Activated naive CD4-positive, alpha-beta T cell treated with Interleukin-2 at 50 U/mL for 16 hours (primary cell): ENCODE measurements at places on chromosomes 3 and 15.

DNA sequence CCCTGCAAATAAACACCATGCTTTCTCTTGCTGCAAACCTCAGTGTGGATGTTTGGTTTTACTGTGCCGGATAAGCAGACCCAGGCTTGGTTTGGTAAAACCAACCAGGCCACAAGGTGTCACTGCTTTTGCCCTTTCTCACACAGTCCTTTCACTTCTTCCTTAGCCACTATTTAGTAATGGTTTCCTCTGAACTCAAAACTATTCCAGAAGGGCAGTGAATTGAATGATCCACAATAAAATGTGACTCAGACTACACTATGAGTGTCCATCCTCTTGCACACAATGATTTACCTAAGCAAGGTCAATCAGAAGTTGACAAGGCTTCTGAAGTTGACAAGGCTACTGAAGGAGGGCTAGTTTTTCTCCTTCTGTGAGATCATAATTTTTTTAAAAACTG lies 552.4 kb upstream of the CCDC54 start:
- DNase-seq = no peak

DNA sequence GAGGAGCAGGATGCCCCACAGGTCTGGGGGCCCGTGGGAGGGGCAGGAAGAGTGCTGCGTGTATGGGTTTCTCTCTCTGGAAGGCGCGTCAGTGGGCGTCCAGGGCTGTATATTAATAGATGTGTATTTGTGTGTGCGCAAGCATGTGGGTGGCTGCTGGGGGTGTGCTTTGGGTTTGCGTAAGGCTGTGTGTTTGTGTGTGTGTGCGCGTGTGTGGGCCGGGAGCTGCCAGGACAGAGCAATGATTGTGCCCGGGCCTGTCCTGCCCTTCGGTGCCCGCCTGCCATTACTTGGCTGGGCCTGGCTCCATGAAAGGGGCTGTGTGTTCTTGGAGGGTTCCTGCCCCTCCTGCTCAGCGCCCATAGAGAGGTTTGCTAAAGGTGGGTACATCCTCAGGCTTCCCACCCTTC lies 16.3 kb downstream of the CSPG4 start:
- no peak for DNase-seq

DNA sequence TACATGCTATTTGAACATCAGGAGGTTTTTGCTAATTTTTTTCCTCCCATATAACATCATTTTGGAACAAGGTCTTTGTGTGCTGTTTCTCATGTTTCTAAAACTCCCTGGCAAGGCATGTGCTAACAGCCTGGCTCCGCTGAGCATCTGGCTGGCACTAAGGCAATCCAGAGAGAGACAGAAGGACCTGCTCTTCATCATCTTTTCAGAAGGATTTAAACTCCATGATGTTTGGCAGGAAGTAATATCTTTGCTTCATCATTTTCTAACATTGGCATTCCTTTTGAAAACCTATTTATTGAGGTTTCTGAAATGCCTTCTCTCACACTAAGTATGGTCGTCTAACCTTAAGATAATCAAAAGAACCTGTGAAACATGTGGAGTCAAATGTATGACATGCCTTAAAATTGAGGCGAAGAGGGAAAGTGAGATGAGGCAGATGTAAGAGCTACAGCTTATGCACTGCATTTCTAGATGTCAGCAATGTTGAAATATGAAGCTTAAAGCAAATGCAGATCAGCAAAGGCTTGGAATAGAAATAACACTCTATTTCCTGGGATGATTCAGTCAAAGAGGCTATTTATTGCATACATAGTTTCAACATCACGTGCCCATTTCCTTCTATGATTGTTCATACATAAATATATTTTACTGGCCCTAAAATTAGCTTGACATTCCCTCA lies 592.0 kb downstream of the ZNF385D start:
- DNase-seq = no peak

GRCh38 chr15:85764649-85765277 lies 30.0 kb downstream of the KLHL25 start:
- DNase-seq = no peak

DNA sequence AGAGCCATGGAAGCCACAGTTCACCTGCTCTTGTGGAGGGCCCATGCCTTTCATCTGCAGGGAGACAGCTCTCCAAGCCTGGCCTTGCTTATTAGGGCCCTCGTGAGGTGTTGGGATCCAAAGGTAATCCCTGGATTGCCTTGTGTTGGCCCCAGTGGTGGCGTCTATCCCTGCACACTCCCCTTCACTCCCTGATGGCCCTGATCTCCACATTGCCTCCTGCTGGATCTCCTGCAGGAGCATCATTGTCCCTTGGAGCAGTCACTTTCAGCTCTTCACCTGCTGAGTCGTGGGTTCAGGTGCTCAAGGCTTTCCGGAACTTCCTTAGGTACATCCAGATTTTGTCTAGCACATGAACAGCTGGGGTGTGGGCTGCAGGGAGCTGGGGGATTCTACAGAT lies 7.0 kb downstream of the PPCDC start:
- no peak for DNase-seq

DNA sequence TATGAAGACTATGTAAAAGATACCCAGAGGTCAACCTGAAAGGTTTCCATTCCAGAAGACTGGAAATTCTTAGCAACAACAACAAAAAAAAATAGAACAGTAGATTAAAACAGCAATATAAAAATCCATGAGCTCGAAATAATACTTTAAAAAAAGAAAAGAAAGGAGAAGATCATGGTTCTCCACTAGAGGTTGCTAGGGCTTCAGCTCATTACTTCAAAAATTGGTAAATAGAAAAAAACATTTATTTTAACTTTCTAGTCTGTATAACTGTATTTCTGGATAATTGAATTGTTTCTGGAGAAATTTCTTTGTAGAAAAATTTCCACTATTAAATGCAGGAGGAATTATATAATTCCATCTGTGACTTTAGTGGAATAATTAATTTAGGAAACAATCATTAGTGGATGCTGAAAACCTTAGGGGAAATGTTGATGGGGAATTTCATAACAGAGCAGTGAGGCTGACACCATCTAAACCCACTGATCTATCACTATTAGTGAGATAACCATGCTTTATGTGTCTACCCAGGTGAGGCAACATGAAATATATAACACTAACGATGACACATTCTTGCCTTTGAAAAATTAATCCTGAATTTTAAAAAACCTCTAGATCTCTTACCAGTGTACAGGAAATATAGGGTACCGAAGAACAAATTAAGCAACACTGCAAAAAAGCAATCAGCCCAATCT lies 62.5 kb upstream of the SNRK start:
- DNase-seq = no peak

DNA sequence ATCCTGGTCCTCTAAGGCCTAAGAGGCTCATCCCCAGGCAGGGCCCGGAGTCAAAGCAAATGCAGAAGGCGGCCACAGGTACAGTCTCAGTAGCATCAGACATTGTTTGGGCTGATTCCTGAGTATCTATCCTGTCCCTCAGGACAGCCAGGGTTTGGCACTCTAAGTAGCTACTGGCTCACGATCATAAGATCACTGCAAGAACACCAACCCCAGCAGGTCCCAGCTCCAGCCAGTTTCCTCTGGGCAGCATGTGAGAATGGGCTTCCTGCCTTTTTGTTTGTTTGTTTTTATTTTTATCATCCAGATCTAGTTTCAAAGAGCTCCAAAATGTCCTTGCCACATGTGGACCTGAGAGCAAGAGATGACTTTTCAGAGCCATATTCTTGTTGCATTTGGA lies 32.7 kb downstream of the LRRFIP2 start:
- no peak for DNase-seq
